SK-N-SH treated with all-trans-retinoic acid at 6 μM for 48 hours (cell line): ENCODE measurements at places on chromosomes 2 and 18.
A peak's percentile ranks its signal among the peaks of the same experiment; 100 is the strongest.

DNA sequence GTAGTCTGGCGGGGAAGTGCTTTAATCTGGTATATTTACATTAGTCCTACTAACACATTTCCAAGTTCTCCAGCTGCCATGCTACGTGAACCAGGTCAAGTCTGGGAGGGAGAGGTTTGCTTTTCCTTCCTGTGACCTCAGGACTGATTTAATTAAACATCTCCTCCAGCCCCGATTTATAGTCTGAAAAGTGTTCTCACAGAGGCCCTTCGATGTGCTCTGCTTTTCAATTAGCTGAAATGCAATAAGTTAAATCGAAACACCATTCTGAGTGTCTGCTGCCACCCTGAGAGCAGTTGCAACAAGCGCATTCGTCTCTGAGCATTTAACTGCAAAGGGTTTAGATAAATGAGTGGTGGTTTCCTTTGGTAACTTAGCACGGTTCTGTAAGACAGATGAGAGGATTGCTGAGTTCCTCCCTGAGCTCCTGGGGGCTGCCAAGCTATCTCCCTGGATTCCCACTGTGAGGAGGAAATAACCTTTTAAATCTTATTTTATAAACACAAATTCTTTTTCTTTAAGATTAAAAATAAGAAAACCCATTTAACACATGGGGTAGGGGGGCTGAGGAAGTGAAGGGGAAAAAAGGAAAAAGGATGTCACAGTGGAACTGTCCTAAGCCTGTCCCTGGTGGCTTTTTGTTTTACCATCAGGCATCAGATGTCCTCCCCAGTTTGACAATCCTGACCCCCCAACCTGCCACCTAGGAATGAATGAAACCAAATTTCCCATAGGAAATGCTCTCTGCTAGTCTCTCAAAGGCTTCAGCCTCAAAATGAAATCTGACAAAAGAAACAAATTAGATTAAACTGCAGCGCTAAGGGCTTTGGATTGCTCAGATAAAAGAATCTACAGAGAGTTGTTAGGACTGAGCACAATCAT lies 56.5 kb upstream of the CREB1 start:
- ATAC-seq: peak; percentile 88

DNA sequence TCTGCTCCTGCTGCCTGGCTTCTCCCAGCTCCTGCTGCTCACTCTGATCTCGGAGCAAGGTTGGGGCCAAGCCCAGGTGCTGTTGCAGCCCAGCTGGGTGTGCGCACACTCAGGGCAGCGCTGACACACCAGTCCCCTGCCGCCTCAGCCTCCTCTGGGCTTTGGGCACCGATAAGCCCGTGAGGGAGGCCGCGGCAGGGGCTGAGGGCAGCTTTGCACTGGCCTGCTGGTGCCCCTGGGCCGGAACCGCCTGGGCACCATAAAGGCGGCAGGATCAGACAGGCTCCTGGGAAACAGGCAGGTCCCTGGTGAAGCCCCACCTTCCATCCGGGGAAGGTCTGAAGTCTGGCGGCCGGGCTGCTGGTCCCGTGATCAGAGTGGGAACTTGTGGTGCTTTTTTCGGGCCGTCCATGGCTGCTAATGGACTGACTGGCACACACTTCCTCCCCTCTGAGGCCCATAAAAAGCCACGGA lies 14.1 kb upstream of the EML6 start:
- no peak for ATAC-seq

DNA sequence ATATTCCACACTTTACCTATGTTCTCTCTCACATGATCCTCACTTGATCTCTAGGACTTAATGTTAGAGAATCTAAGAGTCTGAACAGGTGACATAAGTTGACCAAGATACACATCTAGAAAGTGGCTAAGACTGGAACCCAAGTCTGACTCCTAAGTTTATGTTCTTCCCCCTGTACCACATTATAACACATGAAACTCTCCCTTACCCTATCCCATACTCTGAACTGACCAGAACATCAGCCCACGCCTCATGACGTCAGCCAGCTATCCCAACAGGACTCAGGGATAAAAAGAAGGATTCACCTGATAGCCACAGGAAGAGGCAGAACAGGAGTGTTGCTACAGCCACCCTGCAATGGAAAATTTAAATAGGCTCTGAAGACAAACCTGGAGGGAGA lies 392.2 kb downstream of the ZEB2 start:
- ATAC-seq: no peak

DNA sequence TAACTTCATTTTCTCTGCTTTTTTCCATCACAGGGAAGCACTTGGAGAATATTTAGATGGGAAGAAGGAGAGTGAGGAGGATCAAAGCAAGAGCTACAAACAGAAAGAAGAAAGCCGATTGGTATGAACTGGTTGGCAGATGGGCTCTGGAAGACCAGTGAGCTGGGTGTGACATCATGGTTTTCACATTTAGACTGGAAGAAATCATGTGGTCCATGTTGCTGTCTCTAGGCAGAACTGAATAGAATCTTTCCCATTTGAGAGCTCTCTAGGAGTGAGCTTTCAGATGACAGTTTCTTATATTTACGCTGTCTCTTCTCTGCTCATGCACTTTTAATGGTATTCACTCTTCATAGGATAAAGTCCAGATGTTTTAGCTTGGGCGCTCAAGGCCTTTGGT lies 12.6 kb downstream of the DRC1 start:
- peak; percentile 20; the same call in 1 of the 3 replicates for ATAC-seq

DNA sequence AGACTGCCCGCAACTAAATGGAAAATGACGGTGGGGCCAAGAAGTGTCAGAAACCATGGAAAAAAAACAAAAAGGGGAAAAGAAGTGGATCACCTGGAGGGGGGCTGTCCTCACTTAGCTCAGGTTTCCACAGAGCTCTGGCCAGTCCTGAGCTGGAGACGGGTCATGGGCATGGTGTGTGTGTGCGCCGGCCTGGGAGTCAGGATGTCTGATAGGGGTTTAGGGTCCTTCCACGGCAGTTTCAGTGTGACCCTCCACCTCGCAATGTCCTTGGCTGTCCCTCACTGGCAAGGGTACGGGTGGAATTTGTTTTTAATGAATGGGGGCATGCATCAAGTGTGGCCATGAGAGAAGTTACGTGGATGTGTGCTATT lies 133.2 kb upstream of the MEIS1 start:
- ATAC-seq: no peak

DNA sequence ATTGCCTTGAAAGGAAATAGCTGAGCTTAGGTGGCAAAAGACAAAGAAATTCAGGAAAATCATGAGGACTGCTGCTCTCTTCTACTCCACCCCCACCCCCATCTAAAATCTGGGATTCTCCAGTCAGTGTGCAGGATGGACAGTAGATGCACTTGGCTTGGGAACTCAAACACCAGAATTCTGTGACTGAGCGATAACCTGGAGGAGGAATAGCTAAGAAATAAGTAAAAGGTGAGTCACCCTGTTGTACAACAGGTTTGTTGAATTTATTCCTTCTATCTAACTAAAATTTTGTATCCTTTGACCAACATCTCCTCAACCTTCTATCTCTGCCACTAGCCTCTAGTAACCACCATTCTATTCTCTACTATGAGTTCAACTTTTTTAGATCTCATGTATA lies 1029.9 kb upstream of the ACVR2A start:
- ATAC-seq: no peak

GRCh38 chr2:238899386-238899785 lies 51.5 kb downstream of the TWIST2 start:
- no peak for ATAC-seq

- ATAC-seq: peak; percentile 54
These were observed 819 bp upstream of the NCOA1 start for GRCh38 chr2:24490181-24490689.

GRCh38 chr2:177501186-177501585 lies 108.6 kb downstream of the AGPS start:
- ATAC-seq: no peak

DNA sequence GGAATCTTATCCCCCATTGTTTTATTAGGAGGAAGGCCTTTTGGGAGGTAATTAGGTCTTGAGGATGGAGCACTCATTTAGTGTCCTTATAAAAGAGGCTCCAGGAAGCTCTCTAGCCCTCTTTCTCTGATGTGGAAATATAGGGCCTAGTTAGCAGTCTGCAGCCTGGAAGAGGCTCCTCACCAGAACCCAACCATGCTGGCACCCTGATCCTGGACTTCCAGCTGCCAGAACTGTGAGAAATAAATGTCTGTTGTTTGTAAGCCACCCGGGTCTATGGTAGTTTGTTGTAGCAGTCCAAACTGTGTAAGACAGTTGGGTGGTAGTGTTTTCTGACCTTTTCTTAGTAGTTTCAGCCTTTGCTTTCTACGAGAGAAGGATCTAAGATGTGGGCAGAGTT lies 100.7 kb downstream of the KIAA1328 start:
- no peak for ATAC-seq
